ENCODE measurements at places on chromosomes 3 and 15. TPM values are rescaled to one million over a fixed set of nuclear protein-coding genes. Genes with fewer than 3 reads are reported as not detected.

DNA sequence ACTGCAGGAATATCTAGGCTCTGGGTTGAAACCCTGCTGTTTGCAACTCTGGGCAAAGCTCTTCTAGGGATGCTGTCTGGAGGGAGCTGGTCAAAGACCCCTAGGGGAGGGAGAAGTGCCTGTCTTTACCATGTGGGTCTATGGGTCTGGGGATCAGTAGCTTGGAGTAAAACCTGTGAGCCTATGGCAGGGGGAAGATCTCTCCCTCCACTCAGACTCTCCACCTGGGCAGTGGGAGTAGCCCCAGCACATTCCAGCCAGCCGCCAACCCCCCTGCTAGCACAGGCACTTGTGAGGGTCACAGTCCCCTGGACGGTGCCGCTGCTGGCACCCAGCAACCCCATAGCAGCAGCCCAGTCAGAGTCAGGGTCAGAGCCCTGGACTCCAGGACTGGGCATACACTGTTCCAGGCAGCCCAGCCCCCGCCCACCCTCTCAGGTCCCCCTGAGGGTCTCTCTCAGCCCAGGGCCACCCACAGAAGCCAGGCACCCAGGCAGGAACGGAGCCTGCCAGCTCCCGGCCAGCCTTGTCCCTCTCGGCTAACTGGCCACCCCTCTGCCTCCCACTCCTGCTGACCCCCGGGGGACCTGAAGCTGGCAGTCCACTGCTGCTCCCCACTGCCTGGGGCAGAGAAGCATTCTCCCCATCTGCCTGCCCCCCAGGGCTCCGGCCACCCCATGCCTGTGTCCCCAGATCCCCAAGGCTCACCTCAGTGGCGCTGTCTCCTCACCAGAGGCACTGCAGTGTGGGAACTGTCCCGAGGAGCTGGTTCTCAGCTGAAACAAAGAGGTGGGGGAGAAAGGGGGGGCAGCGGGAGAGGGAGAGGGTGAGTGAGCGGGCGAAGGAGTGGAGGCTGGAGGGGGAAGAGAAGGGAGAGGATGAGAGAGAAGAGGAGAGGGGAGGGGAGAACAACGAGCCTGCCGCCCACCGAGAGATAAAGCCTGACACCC is 10.8 kb downstream of the GLYCTK start:
- peak; percentile 76 for DNase-seq

The IL17RB gene
- 5.5 TPM for total RNA-seq

The RHCG gene
- total RNA-seq = not detected

- DNase-seq = no peak
These were observed 6.6 kb upstream of the ATP10A start for GRCh38 chr15:25869701-25870100.

The EHHADH gene
- 3.7 TPM for total RNA-seq

The CASR gene
- not detected for total RNA-seq

The SENP5 gene
- 42.7 TPM for total RNA-seq

DNA sequence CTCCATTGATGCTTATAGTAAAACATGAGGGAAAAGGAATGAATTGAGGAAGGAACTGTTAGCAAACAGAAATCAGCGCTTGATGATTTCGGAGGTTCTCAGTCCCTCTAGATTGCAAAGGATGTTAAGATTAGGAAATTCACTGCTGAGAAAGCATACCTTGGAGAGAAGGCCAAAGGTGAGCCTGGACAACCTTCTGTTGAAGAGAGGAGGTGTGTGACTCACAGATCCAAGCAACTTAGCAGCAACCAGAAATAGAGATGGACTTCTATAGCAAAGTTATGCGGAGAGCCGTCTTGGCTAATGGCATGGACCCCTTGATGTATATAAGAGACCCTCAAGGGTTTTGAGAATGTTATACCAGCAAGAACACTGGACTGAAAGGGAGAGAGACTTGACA is 114.3 kb downstream of the EEFSEC start:
- no peak for DNase-seq

- DNase-seq = no peak
These were observed 1139.0 kb downstream of the ROBO2 start for GRCh38 chr3:78178740-78179363.

DNA sequence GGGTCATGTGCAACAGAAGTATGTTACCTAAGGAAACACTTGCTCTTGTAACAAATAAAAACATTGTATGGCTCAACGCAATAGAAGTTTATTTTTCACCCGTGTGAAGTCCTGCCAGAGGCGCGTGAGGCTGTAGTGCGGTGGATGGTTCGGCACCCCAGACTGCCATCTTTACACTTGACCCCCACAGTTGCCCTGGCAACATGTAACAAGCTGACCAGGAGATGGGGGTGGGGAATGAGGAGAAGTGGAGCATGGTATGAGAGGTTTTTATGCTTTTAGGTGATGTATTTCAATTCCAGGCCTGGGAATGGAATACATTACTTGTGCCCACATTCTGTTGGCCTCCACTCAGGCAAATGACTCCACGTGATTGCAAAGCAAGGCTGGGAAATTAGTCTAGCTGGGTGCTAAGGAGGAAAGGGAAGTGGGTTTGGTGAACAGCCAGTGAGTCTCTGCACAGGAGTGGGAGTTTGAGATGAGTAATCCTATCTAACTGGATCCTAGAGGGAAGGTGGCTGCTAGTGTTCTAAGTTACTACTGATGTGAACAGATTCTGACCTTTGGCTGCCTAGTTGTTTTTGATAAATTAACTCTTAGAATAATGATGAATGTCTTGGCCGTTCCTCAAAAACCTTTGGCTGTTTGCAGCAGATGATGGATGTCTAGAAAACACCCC is 33.8 kb upstream of the GREM1 start:
- no peak for DNase-seq

The FBXL2 gene
- total RNA-seq = 18.2 TPM

DNA sequence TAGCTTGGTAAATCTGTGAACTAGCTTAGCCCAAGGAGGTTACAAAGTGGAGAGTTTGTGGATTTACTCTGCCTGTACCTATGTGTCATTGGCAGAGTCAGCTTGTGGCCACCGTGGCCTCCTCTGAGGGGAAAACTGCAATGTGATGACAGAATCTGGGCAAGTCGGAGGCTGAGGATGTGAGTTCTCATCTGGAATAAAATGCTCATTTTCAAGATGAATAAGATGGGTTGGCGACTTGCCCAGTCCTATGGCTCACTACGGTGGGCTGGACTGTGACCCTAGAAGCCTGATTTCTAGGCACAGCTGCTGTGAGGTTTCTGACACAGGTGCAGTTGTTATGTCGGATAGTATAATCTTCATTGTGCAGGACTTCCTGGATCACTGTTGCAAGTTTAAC is 83.7 kb downstream of the ETV5 start:
- no peak for DNase-seq

GRCh38 chr15:99157456-99157855 is 52.6 kb downstream of the SYNM start:
- no peak for DNase-seq

DNA sequence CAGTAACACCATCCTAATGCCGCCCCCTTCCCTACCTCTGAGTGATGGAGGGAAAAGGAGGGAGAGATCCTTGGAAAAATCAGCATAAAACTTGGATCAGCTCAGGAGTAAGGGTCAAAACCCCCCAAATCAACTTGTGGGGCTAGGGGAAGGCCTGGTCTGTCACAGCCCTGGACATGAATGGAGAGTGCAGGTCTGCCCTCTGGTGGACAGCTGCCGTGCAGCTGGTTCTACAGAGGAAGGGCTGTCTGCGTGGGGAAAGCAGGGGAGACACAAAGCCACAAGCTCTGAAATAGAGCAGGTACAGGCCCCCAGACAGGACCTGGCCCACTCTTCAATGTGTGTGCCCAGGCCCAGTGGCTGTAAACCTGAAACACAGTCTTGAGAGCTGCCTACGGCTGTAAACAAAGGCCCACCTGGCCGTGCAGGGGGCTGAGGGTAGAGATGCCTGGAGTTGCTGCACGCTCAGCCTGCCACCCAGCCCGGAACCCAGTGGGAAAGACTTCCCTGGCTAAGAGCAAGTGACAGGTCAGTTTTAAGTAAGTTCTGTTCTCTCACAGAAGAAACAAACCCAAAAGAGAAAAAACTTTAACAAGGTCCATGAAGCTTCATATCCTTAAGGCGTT is 16.4 kb downstream of the CLK3 start:
- DNase-seq = peak; percentile 72

DNA sequence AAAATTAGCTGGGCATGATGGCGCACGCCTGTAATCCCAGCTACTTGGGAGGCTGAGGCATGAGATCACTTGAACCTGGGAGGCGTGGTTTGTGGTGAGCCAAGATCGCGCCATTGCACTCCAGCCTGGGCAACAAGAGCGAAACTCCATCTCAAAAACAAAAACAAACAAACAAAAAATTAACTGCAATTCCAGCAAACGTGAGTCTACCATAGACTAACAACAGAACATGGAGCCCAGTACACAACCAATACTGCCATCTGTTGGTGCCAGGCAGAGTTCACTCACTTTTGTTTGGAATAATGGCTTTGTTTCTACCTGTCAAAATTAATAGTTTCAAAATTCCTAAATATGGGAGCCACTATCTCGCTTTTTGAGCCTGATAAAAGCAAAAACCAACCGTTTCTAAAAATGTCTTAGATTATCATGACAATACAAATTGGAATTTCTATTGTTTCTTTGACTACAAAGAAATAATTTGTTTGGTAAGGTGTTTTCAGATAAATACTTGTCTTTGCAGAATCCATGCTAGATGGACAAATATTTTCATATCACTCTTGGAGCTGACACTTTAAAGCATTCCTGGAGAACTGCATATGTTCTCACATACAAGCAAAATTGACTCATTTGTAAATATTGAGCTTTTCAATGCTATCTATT is 45.0 kb downstream of the GPR176 start:
- peak; percentile 41 for DNase-seq

DNA sequence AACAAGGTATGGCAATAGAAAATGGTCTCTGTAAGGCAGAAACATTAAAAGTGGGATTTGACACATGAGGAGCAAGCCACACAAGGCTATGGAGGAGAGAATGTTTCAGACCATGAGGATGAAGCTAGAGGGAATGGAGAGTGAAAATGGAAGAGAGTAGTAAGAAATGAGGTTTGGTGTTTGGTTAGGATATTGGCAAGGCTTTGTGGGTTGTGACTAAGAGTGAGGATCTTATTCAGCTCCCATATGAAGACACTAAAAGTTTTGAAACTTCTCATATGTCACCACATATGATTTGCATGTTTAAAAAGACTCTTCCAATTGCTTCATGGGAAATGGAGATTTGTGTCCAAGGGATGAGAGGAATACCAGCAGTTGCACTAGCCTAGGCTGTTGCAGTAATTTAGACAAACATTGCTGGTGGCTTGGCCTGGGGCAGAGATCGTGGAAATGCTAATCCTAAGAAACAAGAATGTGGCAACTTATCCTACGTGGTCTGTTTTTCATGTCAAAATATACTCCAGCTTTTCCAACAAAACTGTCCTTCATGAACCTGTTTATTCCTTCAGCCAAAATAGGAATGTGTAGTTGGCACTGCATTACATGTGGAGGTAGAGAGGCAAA is 749.0 kb downstream of the PDCD6IP start:
- DNase-seq = no peak

Measured in neural progenitor cell (in vitro differentiated cells).